ENCODE measurements at places on chromosomes 3 and 15. TPM values are rescaled to one million over a fixed set of nuclear protein-coding genes. Genes with fewer than 3 reads are reported as not detected.

TRIM42 gene
- polyA plus RNA-seq, result not detected

DCLK3 gene
- polyA plus RNA-seq, result not detected

RASA2 gene
- polyA plus RNA-seq, result 13.5 TPM

SUMF1 gene
- 74.2 TPM for polyA plus RNA-seq

MANF gene
- polyA plus RNA-seq, result 14.1 TPM

SYNM gene
- 0.05 TPM for polyA plus RNA-seq

GRCh38 chr15:27707257-27707656 lies 391.9 kb downstream of the OCA2 start:
- no peaks in the 10 kb centered on the region for H3K27me3 ChIP-seq
- DNase-seq, result no peak
- H3K4me1 ChIP-seq, result no peaks in the 10 kb centered on the region

- peaks cover 77% of the 10 kb centered on the region for H3K4me1 ChIP-seq
- H3K27ac ChIP-seq, result peak overlapping the region; percentile 88
- peak overlapping the region; percentile 62 for H3K4me3 ChIP-seq
- H3K36me3 ChIP-seq, result no peaks in the 10 kb centered on the region
- no peaks in the 10 kb centered on the region for H3K27me3 ChIP-seq
Observed at GRCh38 chr15:99508852-99509251, 56.9 kb upstream of the MEF2A start.

DNA sequence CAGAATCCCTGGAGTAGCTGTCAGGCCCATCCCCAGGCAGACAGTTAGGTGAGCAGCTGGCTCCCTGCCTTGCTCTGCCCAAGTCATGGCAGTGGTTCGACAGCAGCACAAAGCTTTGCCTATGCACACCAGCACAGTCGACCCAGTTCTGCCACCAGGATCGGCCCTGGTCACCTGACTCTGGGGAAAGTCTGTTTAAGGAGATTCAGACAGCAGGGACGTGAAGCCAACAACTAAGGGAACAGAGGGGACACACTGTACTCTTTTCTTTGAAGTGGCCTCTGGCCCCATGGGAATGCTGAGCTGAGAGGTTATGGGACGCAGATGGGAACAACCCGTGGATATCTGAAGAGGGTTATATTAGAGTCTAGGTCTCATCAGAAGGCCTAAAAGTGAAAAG lies 134.8 kb downstream of the CHDH start:
- H3K27me3 ChIP-seq, result no peaks in the 10 kb centered on the region
- no peak overlapping the region for H3K4me3 ChIP-seq
- H3K4me1 ChIP-seq, result peaks cover 8% of the 10 kb centered on the region

DNA sequence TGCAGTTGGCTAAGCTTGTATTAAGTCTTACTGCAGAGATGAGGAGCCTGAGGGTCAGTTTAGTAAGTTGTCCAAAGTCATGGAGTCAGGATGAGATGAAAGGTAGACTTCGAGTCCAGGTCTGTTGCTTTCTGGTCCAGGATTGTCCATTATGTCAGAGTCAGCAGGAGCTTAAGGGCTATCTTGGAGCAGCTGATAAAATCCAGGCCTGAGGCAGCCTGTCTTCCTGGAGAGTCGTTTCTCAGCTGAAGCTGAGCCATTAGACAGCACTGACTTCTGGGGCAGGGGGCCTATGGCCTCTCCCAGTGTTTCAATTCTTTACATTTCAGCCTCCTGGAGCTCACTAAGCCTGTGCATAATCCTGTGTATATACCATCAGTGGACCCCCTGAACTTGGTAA lies 219.5 kb upstream of the GAP43 start:
- DNase-seq, result no peak
- H3K27me3 ChIP-seq, result no peaks in the 10 kb centered on the region
- no peaks in the 10 kb centered on the region for H3K36me3 ChIP-seq
- H3K4me1 ChIP-seq, result no peaks in the 10 kb centered on the region

- no peaks in the 10 kb centered on the region for H3K27me3 ChIP-seq
- H3K4me3 ChIP-seq, result no peak overlapping the region
- no peak overlapping the region for H3K27ac ChIP-seq
- peaks cover 64% of the 10 kb centered on the region for H3K36me3 ChIP-seq
- no peaks in the 10 kb centered on the region for H3K4me1 ChIP-seq
Observed at GRCh38 chr3:20137647-20138046, 48.4 kb downstream of the SGO1 start.

DNA sequence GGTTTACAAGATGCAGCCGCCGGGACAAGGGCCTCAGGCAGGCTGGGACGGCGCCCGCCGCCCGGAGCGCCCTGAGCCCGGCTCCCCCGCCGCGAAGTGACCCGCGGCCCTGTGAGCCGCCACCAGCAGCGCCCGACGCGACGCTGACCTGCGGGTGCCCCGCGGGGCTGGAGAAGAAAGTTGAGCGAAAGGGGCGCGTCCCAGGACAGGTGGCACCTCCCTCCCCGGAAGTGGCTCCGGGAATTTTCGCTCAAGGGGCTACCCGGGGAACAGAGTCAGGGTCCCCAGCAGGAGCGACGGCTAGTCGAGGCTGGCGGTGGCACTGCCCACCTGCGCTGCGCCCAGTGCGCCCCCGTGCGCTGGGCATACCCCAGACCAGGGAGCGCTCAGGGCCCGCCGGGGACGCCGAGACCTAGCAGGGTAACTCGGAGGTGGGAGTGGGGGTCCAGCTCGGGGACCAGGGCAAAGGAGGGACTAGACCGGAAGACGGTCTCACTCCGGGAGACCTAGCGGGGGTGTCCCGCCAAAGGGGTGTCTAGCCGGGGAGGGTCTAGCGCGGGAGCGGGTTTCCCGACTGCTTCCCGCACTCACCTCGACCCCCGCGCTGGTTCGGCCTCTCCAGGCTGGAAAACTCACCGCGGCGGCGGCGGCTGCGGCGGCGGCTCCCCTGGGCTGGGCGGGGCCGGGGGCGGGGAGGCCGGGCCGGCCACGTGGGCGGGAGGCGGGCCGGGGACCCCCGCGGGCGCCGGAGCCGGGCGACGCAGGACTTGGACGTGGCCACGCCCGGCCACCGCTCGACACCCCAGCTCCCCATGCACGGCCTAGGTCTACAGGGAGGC lies 18.4 kb downstream of the SPATA12 start:
- no peak for DNase-seq
- peaks cover 50% of the 10 kb centered on the region for H3K27me3 ChIP-seq
- peak overlapping the region; percentile 76 for H3K4me3 ChIP-seq
- peaks cover 9% of the 10 kb centered on the region for H3K4me1 ChIP-seq

- H3K4me3 ChIP-seq, result no peak overlapping the region
- H3K27ac ChIP-seq, result peak overlapping the region; percentile 12
- peaks cover 5% of the 10 kb centered on the region for H3K4me1 ChIP-seq
- H3K27me3 ChIP-seq, result no peaks in the 10 kb centered on the region
Observed at GRCh38 chr3:141544697-141545096, 57.9 kb downstream of the RASA2 start.

DNA sequence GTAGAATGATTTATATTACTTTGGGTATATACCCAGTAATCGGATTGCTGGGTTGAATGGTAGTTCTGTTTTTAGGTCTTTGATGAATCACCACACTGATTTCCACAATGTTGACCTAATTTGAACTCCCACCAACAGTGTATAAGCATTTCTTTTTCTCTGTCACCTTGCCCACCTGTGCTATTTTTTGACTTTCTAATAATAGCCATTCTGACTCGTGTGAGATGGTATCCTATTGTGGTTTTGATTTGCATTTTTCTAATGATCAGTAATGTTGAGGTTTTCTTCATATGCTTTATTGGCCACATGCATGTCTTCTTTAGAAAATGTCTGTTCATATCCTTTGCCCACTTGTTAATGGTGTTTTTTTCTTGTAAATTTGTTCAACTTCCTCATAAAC lies 340.8 kb downstream of the PLOD2 start:
- no peaks in the 10 kb centered on the region for H3K27me3 ChIP-seq
- no peak overlapping the region for H3K4me3 ChIP-seq
- no peaks in the 10 kb centered on the region for H3K36me3 ChIP-seq
- no peak for DNase-seq

DNA sequence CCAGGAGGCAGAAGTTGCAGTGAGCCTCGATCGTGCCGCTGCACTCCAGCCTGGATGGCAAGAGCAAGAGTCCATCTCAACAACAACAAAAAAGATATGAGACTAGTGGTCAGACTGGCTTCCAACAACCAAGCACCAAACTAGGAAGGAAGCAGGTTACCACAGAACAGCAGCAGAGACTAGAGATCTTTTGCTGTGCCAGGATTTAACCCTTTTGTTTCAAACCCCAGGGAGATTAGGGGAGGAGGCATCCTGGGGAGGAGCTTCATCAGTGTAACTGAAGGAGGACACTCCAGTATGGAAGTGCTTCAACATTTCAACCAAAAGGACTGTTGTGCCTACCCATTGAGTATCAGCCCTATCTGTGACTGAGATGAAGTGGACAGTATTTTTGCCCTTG lies 240.3 kb downstream of the ZIC1 start:
- no peaks in the 10 kb centered on the region for H3K27me3 ChIP-seq
- H3K4me1 ChIP-seq, result no peaks in the 10 kb centered on the region
- no peak overlapping the region for H3K4me3 ChIP-seq
- no peak overlapping the region for H3K27ac ChIP-seq
- DNase-seq, result no peak

DNA sequence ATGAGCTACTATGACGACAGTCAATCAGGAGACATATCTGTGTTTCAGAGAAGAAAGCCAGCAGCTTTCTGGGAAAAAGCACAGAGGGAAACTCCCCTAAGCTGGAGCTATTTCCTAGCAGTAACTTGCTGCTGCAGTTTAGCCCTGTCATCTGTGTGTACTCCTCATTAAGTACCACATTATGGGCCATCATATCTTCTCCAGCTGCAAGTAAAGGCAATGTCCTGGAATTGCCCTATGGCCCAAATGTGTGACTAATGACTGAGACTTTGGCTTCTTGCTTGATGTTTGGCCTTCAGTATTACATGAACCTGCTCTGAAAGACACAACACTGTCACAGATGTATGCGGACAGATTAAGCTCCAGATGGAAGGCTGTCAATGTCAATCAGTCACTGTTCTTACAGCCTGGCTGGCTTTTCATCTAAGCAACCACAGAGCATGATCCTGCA lies 190.8 kb downstream of the FHIT start:
- no peak overlapping the region for H3K27ac ChIP-seq
- no peaks in the 10 kb centered on the region for H3K36me3 ChIP-seq
- H3K4me3 ChIP-seq, result no peak overlapping the region

GRCh38 chr15:98518823-98519561 lies 129.3 kb upstream of the IGF1R start:
- no peak overlapping the region for H3K4me3 ChIP-seq
- no peaks in the 10 kb centered on the region for H3K36me3 ChIP-seq
- peak; percentile 68 for DNase-seq
- H3K4me1 ChIP-seq, result peaks cover 5% of the 10 kb centered on the region
- no peak overlapping the region for H3K27ac ChIP-seq

DNA sequence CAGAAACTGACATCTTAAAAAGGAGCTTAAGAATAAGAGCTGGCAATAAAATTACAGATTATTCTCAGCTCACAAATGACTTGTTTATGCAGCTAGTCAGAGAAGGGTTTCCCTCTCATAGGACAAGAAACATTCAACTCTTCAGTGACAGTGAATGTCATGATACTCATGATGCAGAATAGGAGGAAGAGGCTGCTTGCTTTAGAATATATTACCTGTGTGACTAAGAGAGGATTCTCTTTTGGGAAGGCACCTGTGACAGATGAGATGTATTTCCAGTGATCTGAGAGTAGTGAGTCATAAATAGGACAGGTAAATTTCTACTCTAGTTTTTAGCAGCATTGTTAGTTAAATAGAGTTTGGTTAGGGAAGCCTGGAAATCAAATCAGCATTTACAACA lies 39.9 kb downstream of the RASA2 start:
- H3K36me3 ChIP-seq, result peaks cover 31% of the 10 kb centered on the region
- DNase-seq, result no peak
- H3K27ac ChIP-seq, result no peak overlapping the region
- H3K4me3 ChIP-seq, result no peak overlapping the region
- H3K4me1 ChIP-seq, result peaks cover 56% of the 10 kb centered on the region
- no peaks in the 10 kb centered on the region for H3K27me3 ChIP-seq

DNA sequence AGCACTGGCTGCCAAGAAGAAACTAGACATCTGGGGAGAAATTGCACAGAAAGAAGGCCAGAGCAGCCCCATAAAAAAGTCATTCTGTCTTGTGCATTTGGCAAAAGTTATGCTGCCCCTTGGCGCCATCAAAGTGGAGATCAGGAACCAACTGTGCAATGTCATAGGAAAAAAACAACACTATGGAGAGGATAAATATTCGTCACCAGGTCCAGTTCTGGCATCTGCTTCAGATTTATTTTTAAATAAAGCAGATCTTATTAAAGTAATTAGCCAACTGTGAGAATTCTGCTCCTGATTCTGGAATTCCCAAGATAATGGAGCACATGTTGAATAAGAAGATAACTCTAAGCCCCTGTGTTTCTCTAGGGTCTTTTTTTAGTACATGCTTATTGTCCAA lies 500.0 kb upstream of the IL12A start:
- H3K4me3 ChIP-seq, result no peak overlapping the region
- no peak for DNase-seq
- no peaks in the 10 kb centered on the region for H3K4me1 ChIP-seq
- H3K36me3 ChIP-seq, result no peaks in the 10 kb centered on the region

DNA sequence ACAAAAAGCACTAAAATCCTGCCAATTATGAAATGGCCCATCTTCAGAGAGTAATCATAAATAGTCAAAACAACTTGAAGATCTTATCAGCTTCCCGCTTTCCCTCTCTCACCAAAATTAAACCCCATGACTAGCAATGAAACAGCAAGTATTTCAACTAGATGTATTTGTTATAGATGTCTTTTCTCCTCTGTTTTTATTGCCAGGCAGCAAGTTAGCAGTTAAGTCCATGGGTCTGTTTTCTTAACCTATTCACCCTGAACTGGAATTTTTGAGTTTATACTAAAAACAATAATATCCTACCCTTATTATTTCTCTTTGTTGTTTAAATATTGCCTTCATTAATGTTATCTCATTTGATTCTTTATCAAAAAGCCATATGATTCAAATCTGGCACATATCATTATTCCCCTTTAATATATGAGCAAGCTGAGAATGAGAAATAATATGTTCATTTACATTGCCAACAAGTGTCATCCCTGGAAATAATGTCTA lies 23.3 kb downstream of the AQP9 start:
- H3K36me3 ChIP-seq, result peaks cover 5% of the 10 kb centered on the region
- no peaks in the 10 kb centered on the region for H3K4me1 ChIP-seq
- H3K4me3 ChIP-seq, result no peak overlapping the region
- no peak overlapping the region for H3K27ac ChIP-seq

GRCh38 chr3:193842832-193843473 lies 249.9 kb downstream of the OPA1 start:
- DNase-seq, result no peak
- no peak overlapping the region for H3K4me3 ChIP-seq
- peaks cover 19% of the 10 kb centered on the region for H3K4me1 ChIP-seq
- H3K36me3 ChIP-seq, result no peaks in the 10 kb centered on the region
- H3K27me3 ChIP-seq, result no peaks in the 10 kb centered on the region

Data from CD14-positive monocyte (primary cell).